ENCODE measurements at places on chromosomes 13 and 19.
A peak's percentile ranks its signal among the peaks of the same experiment; 100 is the strongest.

DNA sequence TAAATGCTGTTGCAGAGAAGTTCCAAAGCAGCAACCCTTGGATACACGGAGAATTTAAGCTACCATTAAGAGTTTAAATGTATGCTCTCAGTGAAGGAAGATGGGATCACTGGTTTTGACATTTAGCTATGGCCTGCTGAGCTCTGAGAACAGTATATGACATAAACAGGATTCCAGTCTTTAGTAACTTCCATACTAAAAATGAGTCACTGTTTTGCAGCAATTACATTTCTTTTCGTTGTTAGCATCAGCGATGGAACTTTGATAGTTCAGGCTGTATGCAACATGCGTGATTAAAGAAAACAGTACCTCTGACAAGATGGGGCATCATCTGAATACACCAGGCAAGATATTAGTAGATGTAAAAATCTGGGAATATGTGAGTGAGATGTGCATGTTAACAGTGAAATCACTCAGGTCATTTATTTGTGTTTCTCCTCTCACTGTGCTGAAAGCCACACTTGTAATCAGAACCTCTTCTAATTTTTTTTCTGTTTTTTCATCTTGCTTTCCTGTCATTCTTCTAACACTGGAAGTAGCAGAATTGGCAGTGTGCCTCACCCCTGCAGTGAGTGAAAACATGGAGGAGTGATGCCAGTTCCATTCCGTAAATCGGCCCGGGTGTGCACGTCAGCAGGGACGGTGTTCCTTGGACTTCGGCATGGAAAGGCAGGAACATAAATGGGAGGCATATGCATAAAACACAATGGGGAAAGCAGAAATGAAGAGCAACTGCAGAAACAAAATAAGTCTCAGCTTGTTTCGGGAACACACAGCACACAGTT is 361.5 kb downstream of the OXGR1 start:
- no peak for DNase-seq

- peak; percentile 56 for DNase-seq
These were observed 3.9 kb downstream of the TMEM147 start for GRCh38 chr19:35549174-35549788.

GRCh38 chr13:62510906-62511655 is 1095.4 kb upstream of the PCDH20 start:
- no peak for DNase-seq

DNA sequence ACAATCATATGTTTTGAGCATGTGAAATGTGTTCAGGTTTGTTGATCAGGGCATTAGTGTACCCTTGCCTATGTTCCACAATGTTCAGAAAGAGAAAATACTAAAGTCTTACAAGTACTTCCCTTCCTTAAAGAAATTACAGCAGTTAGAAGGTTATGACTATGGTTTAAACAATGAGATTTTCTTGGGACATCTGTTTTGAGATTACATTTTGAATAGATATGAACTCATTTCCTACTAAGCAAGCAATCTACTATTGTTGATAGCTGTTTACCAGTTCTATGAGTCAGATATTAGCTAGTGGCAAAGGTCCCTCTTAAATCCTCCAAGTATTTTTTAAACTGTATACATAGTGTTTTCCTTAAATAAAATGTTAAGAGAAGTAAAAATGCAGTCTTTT is 241.3 kb downstream of the DACH1 start:
- no peak for DNase-seq

DNA sequence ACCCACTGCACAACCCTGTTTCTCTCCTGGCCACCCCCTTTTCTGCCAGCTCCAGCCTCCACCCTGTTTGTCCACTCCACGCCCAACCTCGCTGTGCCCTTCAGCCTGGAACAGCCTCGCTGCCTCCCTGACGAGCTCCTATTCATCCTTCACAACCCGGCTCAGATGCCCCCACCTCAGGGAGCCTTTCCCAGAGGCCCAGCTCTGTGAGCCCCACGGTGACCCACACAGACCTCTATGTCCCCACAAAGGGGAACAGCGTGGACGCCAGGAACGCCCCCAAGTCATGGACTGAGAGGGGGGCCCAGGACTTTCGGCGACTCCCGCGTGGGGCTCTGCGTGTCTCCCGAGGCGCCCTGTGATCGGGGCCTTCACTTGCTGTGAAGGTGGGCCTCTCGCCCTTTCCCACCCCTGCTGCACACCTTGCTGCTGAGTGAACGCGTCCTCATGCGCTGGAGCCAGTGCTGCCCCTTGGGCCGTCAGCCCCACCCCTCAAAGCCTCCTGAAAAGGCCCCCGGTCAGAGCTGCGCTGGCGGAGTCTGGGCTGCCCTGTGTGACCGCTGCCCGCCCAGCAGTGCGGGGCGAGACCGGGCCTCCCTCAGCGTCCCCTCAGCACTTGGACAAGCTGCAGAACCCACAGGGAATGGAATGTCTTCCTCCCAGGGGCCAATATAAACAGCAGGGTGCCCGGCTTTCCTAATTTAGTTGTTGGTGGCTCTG is 40.0 kb downstream of the ADPRHL1 start:
- DNase-seq: no peak

GRCh38 chr13:25988661-25989060 is 63.2 kb downstream of the SHISA2 start:
- no peak for DNase-seq

GRCh38 chr13:73335210-73335609 is 276.4 kb downstream of the KLF5 start:
- DNase-seq: no peak

- DNase-seq: no peak
These were observed 19.7 kb downstream of the KLHL26 start for GRCh38 chr19:18656337-18657086.

DNA sequence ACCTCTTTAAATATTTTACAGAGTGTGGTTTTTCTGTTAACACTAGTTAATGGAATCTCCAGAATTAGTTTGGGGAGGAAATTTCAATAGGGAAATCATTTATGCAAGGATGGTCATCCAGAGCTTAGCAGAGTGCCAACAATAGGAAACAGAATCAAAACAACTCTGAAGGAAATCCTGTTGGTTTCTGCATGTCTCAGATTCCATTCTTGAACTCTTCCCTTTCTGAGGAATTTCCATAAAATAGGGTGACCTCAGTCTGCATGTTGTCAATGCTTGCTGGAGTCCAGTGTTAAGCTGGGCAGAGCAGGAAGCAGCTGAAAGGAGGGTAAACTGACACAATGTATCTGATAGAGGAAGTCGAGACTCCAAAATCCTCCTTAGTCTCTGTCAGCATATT is 16.9 kb downstream of the CBY2 start:
- no peak for DNase-seq

DNA sequence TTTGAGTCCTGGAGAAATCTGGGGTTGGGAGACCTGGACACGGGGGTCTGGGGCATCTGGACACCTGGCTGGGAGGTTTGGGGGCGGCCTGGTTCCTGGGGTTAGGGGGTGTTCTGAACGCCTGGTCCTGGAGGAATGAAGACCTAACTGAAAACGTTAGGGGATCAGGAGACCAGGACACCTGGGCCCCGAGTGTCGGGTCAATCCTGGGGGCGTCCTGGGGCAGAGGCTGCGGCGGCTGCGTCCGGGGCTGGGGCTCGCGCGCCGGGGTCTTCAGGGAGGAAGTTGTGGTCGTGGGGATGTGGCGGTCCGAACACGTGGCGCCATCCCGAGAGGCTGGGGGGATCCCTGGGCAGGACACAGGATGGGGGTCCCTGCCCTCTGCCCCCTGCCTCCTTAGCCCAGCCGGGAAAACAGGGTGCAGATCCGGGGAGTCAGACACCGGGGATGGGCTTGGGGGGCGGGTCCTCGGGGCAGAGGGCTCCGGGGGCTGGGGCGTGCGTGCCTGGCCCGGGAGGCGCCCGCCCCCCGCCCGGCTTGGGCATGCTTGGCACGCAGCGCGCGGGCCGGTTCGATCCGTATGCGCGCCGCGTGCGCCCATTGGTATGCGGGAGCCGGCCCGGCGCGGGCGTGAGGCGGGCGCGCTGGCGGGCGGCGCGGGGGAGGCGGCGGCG is 632 bp downstream of the NPAS1 start:
- no peak for DNase-seq

DNA sequence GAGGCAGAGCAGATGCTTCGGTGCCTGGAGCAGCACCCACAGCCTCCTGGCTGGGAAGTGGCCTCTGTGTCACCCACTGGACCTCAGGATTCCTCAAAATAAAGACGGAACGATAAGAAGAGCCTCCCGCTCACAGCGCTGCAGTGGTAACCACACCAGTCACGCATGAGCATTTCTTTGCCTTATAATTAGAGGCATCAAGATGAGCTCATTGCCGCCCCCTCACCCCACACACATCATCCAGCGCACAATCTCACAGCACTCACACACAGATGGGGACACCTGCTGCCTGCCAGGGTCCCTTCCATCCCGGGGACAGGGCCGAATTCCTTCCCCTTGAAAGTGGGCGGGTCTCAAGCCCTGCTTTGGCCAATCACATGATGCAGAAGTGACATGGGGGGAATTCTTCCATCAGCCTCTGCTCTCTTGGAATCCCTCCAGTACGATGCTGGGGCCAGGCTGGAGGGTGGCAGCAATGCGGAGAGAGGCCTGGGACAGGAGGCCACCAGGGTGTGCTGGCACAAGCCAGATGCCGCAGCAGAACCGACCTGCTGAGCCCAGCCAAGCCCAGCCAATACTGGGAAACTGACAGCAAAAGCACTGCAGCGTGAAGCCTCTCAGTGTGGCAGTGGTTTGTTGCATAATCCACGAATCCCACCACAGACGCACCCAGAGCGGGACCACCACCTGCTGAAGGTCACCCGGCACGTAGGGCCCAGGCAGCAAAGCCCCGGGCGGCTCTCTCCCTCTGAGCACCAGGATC is 16.0 kb downstream of the PIP5K1C start:
- no peak for DNase-seq

- DNase-seq: no peak
These were observed 14.9 kb downstream of the PLA2G4C start for GRCh38 chr19:48095612-48096175.

- DNase-seq: no peak
These were observed 117.5 kb downstream of the CRYL1 start for GRCh38 chr13:20408181-20408580.

DNA sequence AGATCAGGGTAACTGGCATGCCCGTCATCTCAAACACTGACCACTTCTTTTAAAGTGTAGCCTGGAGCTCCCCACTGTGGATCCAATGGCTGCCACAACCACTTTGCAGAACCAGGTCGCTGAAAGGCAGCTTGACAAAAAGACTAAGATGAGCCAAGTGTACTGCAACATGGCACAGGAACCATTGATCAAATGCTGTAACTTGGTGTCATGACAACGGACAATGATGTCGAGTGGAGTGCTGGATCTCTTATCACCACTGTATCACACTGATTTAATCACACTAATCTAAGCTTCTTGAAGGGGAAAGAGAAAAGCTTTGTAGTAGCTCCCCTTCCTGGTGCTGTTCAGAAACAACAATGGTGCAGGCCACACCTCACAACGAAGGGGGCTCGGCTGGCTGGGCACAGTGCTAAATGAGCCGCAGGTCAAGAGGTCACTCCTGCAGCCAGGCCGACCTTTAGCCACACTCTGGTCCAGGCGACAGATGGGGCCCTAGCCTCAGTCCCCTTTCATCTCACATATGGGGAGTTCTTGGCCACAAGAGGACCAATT is 2.2 kb upstream of the TNFRSF19 start:
- DNase-seq: no peak

- DNase-seq: no peak
These were observed 407 bp upstream of the ZNF440 start for GRCh38 chr19:11813703-11814028.

DNA sequence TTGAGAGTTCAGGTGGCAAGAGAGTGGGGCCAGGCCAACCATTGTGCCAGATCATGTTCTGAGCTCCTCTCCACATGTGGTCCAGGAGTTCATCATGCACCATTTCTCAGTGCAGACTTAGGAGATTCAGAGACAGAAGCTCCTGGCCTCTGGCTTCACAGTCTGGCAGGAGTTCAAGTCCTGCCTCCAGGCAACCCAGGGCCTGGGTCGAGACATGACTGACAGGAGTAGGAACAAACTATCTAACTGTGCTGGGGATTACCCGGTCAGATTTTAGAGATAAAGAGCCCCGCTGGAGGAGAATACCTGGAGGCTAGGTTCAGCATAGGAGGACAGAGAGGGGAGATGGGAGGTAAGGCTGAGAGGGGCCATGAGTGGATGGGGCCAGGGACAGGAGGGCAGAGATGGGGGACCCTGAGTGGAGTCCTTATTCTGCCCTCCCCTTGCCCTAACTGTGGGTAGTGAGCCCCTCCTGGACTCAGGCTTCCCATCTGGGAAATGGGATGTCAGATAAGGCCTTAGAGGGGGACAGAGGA is 906 bp upstream of the CYP4F11 start:
- DNase-seq: no peak

DNA sequence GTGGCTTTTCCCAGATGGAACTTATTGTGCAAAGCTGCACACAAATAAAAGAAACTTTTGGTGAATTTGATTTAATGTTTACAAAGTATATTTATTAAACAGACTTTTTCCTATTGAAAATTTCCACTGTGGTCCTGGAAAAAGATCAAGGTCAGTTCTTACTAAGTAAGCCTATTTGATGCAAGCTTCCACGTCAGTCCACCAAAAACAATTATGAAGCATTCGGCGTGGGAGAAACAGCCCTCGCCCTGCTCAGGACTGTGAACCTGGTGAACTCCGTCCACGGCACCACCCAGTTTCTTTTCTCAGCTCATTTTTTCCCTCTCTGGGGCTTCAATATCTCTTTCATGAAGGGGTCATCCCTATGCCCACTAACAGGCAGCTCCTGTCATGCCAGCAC is 149.8 kb downstream of the EFNB2 start:
- no peak for DNase-seq
